Thoracic aorta (tissue), 2 donors: ENCODE measurements at places on chromosomes 16 and 17. TPM values are rescaled to one million over a fixed set of nuclear protein-coding genes. Genes with fewer than 3 reads are reported as not detected.

GRCh38 chr17:64016231-64016784, 4.1 kb downstream of the ICAM2 start:
- no peak for DNase-seq

- no peak for DNase-seq
Measured at GRCh38 chr16:54783226-54783625, 147.4 kb upstream of the IRX5 start.

DNA sequence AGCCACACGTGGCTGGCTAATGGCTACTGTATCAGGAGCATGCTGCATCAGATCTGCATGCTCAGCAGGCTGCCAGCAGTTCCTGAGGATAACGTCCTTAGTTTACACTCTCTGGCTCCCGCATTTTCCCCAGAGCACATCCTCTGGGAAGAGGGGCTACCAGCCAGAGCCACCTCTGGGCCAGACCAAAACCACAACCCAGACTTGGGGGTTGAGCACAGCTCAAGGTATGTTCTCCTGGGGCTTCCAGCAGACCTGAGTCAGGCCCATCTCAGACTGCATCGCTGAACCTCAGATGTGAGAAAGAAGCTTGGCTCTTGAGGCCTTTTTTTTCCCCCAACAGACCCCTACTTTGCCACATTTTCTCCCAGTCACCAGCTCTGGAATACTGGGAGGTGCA, 23.7 kb upstream of the WSCD1 start:
- no peak for DNase-seq

- DNase-seq = no peak
Measured at GRCh38 chr17:82911822-82912221, 72.0 kb upstream of the ZNF750 start.

- peak; percentile 73 for DNase-seq
Measured at GRCh38 chr17:61416540-61417363, 17.1 kb downstream of the TBX2 start.

Gene RPH3AL
- 33.1 TPM for total RNA-seq

Gene ZNF423
- 16.2 TPM for total RNA-seq
